Heart right ventricle (tissue), 16 donors: ENCODE measurements at places on chromosomes 13 and 19.

- H3K27ac ChIP-seq = no peak overlapping the region
- H3K36me3 ChIP-seq = no peaks in the 10 kb centered on the region
- DNase-seq = no peak
- no peaks in the 10 kb centered on the region for H3K27me3 ChIP-seq
- H3K4me3 ChIP-seq = no peak overlapping the region
Measured at GRCh38 chr13:92802776-92803175, 423.8 kb upstream of the GPC6 start.

- no peak for DNase-seq
- no peaks in the 10 kb centered on the region for H3K27me3 ChIP-seq
- no peaks in the 10 kb centered on the region for H3K4me1 ChIP-seq
Measured at GRCh38 chr13:46392967-46393366, 5.9 kb upstream of the RUBCNL start.

- no peak overlapping the region for H3K27ac ChIP-seq
- H3K4me1 ChIP-seq = peaks cover 16% of the 10 kb centered on the region
- no peaks in the 10 kb centered on the region for H3K27me3 ChIP-seq
- H3K36me3 ChIP-seq = no peaks in the 10 kb centered on the region
- no peak for DNase-seq
Measured at GRCh38 chr13:112759053-112759452, 69.2 kb downstream of the ATP11A start.

- peaks cover 10% of the 10 kb centered on the region for H3K4me1 ChIP-seq
- H3K4me3 ChIP-seq = peak overlapping the region; percentile 56
- DNase-seq = no peak
Measured at GRCh38 chr19:640161-640558, 481 bp downstream of the FGF22 start.

GRCh38 chr13:93758575-93758974, 532.0 kb downstream of the GPC6 start:
- no peaks in the 10 kb centered on the region for H3K4me1 ChIP-seq
- H3K27ac ChIP-seq = no peak overlapping the region
- no peaks in the 10 kb centered on the region for H3K27me3 ChIP-seq
- DNase-seq = no peak

DNA sequence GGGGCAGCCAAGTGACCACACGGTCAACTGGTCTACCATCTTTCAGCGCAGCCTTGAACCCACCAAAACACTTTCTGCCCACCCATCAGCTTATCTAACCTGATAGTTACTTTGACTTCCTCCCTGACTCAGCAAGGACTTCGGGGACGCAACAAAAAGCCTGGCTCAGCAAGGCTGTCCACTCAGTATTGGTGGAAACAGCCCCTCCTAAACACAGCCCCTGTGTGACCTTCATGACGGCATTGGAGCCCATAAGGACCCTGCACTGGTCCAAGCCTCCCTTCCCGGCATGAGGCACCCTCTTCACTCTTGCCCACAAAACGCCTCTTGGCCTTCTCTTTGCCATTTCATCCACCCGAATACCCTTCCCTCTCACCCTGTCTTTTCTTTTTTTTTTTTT, 39.1 kb downstream of the INSR start:
- peaks cover 58% of the 10 kb centered on the region for H3K4me1 ChIP-seq
- no peaks in the 10 kb centered on the region for H3K36me3 ChIP-seq
- H3K4me3 ChIP-seq = no peak overlapping the region
- H3K27ac ChIP-seq = no peak overlapping the region

- no peak for DNase-seq
- H3K4me1 ChIP-seq = peaks cover 23% of the 10 kb centered on the region
- no peak overlapping the region for H3K4me3 ChIP-seq
- peak overlapping the region; percentile 2 for H3K27ac ChIP-seq
Measured at GRCh38 chr13:98022210-98022609, 68.7 kb downstream of the IPO5 start.

- H3K4me3 ChIP-seq = no peak overlapping the region
- no peaks in the 10 kb centered on the region for H3K4me1 ChIP-seq
- no peaks in the 10 kb centered on the region for H3K27me3 ChIP-seq
- H3K36me3 ChIP-seq = peaks cover 7% of the 10 kb centered on the region
Measured at GRCh38 chr19:42206871-42207755, 10.4 kb downstream of the DEDD2 start.

DNA sequence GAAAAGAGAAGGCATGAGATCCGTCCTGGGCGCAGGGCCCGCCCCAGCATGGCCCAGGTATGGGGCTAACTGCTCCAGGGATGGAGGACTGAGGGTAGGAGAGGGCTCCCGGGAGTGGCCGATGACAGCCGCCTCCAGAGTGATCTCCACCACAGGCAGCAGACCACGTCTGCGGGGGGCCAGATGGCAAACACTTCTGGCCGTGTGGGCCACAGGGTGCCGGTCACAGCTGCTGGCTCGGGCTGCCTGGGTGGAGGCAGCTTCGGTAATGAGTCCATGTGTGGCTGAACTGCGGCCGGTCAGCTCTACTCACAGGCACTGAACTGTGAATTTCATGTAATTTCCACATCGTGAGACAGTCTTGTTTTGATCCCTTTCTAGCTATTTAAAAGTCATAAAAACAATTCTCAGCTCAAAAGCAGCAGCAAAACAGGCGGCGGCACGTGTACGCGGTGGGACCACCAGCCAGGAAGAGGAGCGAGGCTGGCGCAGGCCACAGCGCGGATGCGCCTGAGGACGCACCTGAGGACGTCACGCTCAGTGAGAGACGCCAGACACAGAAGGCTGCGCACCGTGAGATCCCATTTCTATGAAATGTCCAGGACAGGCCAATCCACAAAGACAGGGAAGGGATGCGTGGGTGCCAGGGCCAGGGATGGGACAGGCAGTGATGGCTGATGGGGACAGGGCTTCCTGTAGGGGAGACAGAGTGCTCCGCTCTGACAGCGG, 4.0 kb downstream of the LSM7 start:
- no peaks in the 10 kb centered on the region for H3K36me3 ChIP-seq
- H3K27me3 ChIP-seq = no peaks in the 10 kb centered on the region
- DNase-seq = no peak
